Right lobe of liver (tissue), 6 donors: ENCODE measurements at places on chromosomes 7 and 10.

GRCh38 chr10:19479854-19480253, 336.4 kb upstream of the PLXDC2 start:
- H3K27ac ChIP-seq, result no peak overlapping the region
- no peaks in the 10 kb centered on the region for H3K27me3 ChIP-seq
- no peak for DNase-seq
- no peaks in the 10 kb centered on the region for H3K36me3 ChIP-seq

- H3K27ac ChIP-seq, result no peak overlapping the region
- no peak overlapping the region for H3K4me3 ChIP-seq
- DNase-seq, result no peak
- no peaks in the 10 kb centered on the region for H3K36me3 ChIP-seq
- no peaks in the 10 kb centered on the region for H3K27me3 ChIP-seq
These were observed 11.2 kb upstream of the GSTK1 start for GRCh38 chr7:143252006-143252405.

GRCh38 chr10:47340608-47341170, 7.5 kb upstream of the RBP3 start:
- no peaks in the 10 kb centered on the region for H3K4me1 ChIP-seq
- peak; percentile 58 for DNase-seq
- H3K27me3 ChIP-seq, result no peaks in the 10 kb centered on the region
- no peak overlapping the region for H3K4me3 ChIP-seq
- H3K27ac ChIP-seq, result no peak overlapping the region

DNA sequence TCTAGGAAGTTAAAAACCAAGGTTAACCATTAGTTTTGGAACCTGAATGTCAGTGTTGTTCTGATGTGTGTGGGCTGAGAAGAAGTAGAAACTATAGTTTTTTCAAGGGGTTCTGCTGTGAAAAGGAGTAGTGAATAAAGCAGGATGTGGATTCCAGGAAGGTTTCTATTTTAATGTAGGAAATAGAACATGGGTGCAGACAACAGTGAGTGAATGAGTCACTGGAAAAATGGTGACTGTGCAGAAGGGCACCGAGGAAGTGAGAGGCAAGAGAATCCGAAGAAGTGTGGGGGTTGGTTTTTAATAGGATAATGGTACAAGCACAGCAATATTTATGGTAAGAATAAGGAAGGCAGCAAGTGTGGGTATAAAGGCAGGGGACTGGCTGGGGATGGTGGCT, 120.4 kb downstream of the ARHGAP21 start:
- H3K27ac ChIP-seq, result no peak overlapping the region
- no peak overlapping the region for H3K4me3 ChIP-seq
- no peaks in the 10 kb centered on the region for H3K27me3 ChIP-seq
- no peak for DNase-seq

DNA sequence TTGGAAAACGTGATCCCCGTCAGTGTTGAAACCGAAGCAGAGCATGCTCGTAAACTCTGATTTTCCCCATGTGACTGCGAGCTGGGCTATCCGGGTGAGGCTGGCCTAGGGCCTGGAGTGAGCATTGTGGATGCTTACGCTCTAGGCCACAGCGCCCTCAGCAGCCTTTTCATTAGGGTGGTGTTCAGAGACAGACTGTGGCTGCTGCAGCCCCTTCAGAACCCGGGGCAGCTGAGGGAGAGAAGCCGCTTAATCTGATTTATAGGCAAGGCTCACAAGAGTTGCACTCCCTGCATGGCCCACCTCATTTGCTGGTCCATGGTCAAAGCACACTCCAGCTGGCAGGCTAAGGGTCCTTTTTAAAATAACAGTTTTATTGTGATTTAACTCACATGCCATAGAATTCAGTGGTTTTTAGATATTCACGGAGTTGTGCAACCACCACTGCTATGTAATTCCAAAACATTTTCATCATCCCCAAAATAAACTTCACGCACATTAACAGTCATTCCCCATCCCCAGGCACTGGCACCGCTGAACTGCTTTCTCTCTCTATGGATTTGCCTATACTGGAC, 72.5 kb downstream of the SYPL1 start:
- H3K27me3 ChIP-seq, result no peaks in the 10 kb centered on the region
- H3K4me3 ChIP-seq, result no peak overlapping the region
- H3K36me3 ChIP-seq, result no peaks in the 10 kb centered on the region
- no peaks in the 10 kb centered on the region for H3K4me1 ChIP-seq
- no peak for DNase-seq

GRCh38 chr7:23044581-23044980, 30.7 kb upstream of the HYCC1 start:
- H3K4me3 ChIP-seq, result no peak overlapping the region
- H3K27me3 ChIP-seq, result no peaks in the 10 kb centered on the region
- no peaks in the 10 kb centered on the region for H3K4me1 ChIP-seq

DNA sequence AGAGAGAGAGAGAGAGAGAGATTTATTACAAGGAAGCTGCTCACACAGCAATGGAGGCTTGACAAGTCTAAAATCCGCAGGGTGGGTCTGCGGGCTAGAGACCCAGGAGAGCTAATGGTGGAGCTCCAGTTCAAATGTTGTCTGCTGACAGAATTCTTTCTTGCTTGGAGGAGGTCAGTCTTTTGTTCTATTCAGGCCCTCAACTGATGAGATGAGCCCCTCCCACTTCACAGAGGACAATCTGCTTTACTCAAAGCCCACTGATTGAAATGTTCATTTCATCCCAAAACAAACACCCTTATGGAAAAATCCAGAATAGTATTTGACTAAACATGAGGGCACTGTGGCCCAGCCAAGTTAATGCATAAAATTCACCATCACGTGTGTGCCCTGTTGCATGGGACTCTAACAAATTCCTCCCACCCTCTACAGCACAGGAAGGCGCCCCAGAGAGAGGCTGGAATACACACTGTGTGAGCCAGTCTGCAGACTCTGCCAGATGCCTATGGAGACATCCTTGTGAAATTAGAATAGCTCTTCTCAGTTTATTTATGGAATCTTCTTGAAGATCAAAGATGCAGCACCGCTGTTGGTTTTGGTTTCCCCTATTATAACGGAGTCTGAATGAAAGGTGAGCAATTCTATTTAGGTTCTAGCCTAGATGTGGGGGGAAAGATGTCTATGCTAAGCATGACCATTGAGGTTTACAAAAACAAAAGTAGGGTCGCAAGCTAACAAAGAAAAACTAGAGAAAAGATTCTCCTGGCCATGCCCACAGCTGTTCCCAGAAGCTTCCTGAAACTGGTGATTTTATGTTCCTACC, 123.0 kb upstream of the SFMBT2 start:
- no peak overlapping the region for H3K4me3 ChIP-seq
- no peak for DNase-seq
- no peaks in the 10 kb centered on the region for H3K4me1 ChIP-seq
- H3K36me3 ChIP-seq, result no peaks in the 10 kb centered on the region

DNA sequence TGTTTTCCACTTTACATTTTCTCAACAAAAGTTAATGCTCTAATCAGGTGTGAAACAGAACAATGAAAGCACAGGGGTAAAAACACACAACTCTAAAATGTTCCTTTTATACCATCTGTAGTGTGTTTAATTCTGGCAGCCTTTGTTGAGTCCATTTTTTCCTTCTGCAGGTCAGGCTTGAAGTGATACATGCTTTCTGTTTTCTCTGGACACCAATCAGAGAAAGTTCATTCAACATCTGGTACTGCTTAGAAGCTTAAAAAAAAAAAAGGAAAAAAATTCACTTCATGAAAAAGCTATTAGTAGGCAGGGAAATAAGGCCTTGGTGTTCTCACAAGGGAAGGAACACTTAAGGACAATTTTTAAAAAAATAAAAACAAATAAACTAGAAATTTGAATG, 231.3 kb upstream of the RHOBTB1 start:
- DNase-seq, result no peak
- H3K4me3 ChIP-seq, result no peak overlapping the region
- no peaks in the 10 kb centered on the region for H3K4me1 ChIP-seq
- H3K27me3 ChIP-seq, result no peaks in the 10 kb centered on the region
- no peak overlapping the region for H3K27ac ChIP-seq

- no peak overlapping the region for H3K4me3 ChIP-seq
- no peak for DNase-seq
- H3K27ac ChIP-seq, result no peak overlapping the region
- H3K27me3 ChIP-seq, result no peaks in the 10 kb centered on the region
- H3K4me1 ChIP-seq, result no peaks in the 10 kb centered on the region
These were observed 149.3 kb upstream of the NRP1 start for GRCh38 chr10:33483816-33484190.

DNA sequence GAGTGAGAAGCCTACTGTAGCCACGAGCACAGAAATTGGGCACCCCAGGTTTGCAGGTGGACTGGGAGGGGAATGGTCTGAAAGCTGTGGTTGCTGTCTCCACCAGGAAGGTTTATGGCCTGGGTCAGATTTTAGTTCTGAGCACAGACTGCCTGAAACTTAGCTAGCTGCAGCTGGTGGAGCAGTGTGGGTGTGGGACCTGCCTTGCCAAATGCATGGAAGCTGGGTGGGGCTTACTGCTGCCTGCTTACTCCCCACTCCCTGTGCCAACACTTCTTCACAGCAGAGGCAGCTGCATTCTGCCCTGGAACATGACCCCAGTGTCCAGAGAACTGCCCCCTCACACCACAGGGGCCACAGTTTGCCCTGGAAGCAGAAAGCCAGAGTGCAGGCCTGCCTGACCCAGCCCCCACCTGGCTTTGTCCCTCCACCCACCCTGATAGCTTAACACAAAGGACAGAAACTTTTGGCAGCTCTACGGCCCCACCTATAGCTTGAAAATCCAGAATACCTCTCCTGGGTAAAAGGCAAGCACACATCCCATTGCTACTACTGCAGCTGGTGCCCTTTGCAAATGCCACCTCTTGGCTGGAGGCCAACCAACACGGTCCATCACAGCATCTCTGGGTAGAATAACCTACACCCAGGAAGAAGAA, 281.6 kb downstream of the AGMO start:
- H3K4me1 ChIP-seq, result no peaks in the 10 kb centered on the region
- DNase-seq, result no peak
- no peak overlapping the region for H3K27ac ChIP-seq
- no peaks in the 10 kb centered on the region for H3K27me3 ChIP-seq

DNA sequence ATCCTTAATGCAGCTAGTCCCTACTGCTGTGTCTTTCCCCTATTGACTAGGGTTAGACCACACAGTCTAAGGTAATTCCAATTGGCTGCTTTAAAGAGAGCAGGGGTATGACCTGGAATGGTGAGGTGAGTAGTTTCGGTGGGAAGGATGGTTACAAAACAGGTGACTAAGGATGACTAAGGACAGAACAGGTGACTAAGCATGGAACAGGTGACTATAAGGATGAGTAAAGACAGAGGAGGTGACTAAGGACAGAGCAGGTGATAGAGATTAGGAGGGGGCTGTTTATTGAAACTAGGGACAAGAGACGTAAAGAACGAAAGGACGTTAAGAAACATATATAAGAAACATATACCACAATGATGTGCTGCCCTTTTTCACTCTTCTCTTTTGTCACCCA, 145.1 kb upstream of the TMEM106B start:
- no peaks in the 10 kb centered on the region for H3K27me3 ChIP-seq
- H3K36me3 ChIP-seq, result no peaks in the 10 kb centered on the region
- H3K4me3 ChIP-seq, result no peak overlapping the region
- no peak overlapping the region for H3K27ac ChIP-seq
- H3K4me1 ChIP-seq, result no peaks in the 10 kb centered on the region
- DNase-seq, result no peak

- H3K27me3 ChIP-seq, result no peaks in the 10 kb centered on the region
- H3K36me3 ChIP-seq, result no peaks in the 10 kb centered on the region
- DNase-seq, result no peak
- H3K4me3 ChIP-seq, result no peak overlapping the region
- no peak overlapping the region for H3K27ac ChIP-seq
These were observed 28.0 kb downstream of the SEPTIN7 start for GRCh38 chr7:35828817-35829216.

GRCh38 chr10:48520184-48520506, 84.7 kb downstream of the ARHGAP22 start:
- peak; percentile 27 for DNase-seq
- no peak overlapping the region for H3K27ac ChIP-seq
- peaks cover 16% of the 10 kb centered on the region for H3K27me3 ChIP-seq
- no peaks in the 10 kb centered on the region for H3K36me3 ChIP-seq
- no peaks in the 10 kb centered on the region for H3K4me1 ChIP-seq

DNA sequence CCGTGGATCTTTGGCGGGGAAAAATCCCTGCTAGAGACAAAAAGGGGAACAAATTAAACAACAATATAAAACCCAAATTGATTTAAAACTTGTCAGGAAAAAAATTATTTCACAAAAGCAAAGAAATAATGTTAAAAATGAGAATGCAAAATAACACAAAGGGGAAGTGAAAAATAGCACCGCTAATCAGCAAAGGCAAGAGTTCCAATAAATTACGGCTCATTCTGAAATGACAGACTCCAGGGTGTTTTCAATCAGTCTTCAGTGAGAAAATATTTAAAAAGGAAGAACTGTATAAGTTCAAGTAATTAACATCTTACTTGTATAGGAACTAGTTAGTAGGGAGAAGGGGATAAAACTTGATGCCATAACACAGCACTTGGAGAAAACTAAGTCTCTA, 336.8 kb downstream of the LRRTM3 start:
- H3K27ac ChIP-seq, result no peak overlapping the region
- H3K36me3 ChIP-seq, result no peaks in the 10 kb centered on the region
- H3K4me3 ChIP-seq, result no peak overlapping the region
- no peaks in the 10 kb centered on the region for H3K27me3 ChIP-seq

GRCh38 chr10:32959006-32959920, 1.2 kb upstream of the ITGB1 start:
- H3K27ac ChIP-seq, result peak overlapping the region; percentile 99
- H3K4me1 ChIP-seq, result peaks cover 30% of the 10 kb centered on the region
- H3K27me3 ChIP-seq, result no peaks in the 10 kb centered on the region
- H3K36me3 ChIP-seq, result no peaks in the 10 kb centered on the region

GRCh38 chr7:43372676-43373355, 210.1 kb upstream of the STK17A start:
- no peaks in the 10 kb centered on the region for H3K4me1 ChIP-seq
- no peaks in the 10 kb centered on the region for H3K27me3 ChIP-seq
- no peak for DNase-seq

DNA sequence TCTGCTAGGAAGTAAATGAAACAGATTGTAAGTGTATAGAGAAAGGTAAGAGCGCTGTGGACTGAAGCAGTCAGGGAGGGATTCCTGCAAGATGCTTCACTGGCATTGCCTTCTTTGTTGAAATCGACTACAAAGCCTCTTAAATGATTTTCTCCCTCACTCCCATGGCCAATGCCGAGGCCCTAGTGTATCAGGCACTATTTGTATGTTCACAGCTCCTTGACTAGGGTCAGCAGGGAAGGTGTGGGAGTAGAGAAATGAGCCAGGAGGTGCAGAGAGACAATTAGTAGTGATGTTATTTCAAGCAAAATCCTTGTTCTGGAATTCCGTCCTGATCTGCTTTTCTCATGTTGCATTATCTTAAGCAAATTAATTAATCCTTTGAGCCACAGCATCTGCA, 22.9 kb upstream of the DUSP5 start:
- H3K27ac ChIP-seq, result no peak overlapping the region
- H3K4me3 ChIP-seq, result no peak overlapping the region
- DNase-seq, result no peak
- H3K4me1 ChIP-seq, result no peaks in the 10 kb centered on the region

- H3K27me3 ChIP-seq, result no peaks in the 10 kb centered on the region
- H3K4me3 ChIP-seq, result no peak overlapping the region
- H3K27ac ChIP-seq, result no peak overlapping the region
- H3K4me1 ChIP-seq, result no peaks in the 10 kb centered on the region
- H3K36me3 ChIP-seq, result no peaks in the 10 kb centered on the region
These were observed 206.7 kb upstream of the KCTD7 start for GRCh38 chr7:66421830-66422475.

- no peak overlapping the region for H3K4me3 ChIP-seq
- H3K36me3 ChIP-seq, result no peaks in the 10 kb centered on the region
- H3K27ac ChIP-seq, result no peak overlapping the region
- no peaks in the 10 kb centered on the region for H3K4me1 ChIP-seq
- no peaks in the 10 kb centered on the region for H3K27me3 ChIP-seq
- no peak for DNase-seq
These were observed 562.8 kb downstream of the SUGCT start for GRCh38 chr7:40697653-40698052.

- no peak overlapping the region for H3K4me3 ChIP-seq
- no peaks in the 10 kb centered on the region for H3K4me1 ChIP-seq
- H3K27ac ChIP-seq, result no peak overlapping the region
- no peak for DNase-seq
- no peaks in the 10 kb centered on the region for H3K27me3 ChIP-seq
These were observed 179.1 kb downstream of the TCF7L2 start for GRCh38 chr10:113129117-113129516.
